ENCODE measurements at places on chromosomes 7 and 10.
A peak's percentile ranks its signal among the peaks of the same experiment; 100 is the strongest.

- DNase-seq = no peak
These were observed 35.5 kb downstream of the LYZL2 start for GRCh38 chr10:30594077-30594476.

GRCh38 chr7:13115855-13116254, 428.4 kb downstream of the ARL4A start:
- DNase-seq = no peak

DNA sequence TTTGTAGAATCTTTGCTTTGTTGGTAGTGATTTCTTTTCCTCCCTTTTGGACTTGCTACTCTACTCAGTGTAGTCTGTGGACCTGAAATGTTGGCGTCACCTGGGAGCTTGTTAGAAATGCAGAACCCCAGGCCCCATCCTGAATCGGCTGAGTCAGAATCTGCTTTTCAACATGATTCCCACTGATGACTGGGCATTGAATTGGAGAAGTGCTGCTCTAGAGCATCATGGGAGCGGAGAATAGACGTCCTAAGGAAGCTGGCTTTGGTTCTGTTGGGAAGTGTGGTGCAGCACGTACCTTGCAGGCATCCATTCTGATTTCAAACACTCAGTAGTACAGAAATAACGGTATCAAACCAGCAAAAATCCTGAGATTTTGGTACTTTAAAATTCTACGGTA, 54.7 kb downstream of the RBM33 start:
- DNase-seq = no peak

GRCh38 chr10:770975-771374, 81.5 kb upstream of the DIP2C start:
- DNase-seq = no peak

DNA sequence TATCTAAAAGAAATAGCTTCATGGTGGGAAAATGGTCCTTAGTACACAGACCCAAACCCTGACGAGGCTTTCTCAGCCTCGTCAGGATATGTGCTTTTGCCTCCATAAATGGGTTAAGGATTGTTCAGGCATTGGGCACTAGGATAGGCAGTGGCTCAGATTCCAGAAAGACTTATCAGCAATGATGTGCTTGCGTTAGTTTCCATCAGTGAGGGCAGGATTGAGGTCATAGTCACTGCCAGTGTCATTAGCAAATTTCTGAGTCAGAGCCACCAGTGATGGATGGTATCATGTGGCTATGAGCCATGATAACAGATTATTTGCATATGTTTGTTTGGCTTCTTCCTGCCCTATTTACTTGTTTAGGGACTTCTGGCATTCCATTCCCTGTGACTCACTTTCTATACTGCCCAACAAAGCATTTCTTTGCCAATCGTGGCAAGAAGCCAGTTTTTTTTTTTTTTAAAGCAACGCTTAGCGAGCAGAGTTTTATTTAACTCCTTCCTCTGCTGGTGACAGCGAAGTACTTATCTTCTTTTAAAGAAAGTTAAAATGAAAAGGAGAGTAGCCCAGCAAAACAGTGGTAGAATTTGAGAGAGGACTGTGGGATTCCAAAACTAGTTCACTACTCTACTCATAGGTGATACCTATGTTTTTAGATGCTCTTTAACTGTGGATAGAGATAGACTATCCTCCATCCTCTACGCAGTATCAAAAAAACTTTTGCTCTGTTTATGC, 44.4 kb downstream of the MYPN start:
- peak; percentile 62 for DNase-seq

- no peak for DNase-seq
These were observed 67.9 kb upstream of the SMNDC1 start for GRCh38 chr10:110372656-110373055.

DNA sequence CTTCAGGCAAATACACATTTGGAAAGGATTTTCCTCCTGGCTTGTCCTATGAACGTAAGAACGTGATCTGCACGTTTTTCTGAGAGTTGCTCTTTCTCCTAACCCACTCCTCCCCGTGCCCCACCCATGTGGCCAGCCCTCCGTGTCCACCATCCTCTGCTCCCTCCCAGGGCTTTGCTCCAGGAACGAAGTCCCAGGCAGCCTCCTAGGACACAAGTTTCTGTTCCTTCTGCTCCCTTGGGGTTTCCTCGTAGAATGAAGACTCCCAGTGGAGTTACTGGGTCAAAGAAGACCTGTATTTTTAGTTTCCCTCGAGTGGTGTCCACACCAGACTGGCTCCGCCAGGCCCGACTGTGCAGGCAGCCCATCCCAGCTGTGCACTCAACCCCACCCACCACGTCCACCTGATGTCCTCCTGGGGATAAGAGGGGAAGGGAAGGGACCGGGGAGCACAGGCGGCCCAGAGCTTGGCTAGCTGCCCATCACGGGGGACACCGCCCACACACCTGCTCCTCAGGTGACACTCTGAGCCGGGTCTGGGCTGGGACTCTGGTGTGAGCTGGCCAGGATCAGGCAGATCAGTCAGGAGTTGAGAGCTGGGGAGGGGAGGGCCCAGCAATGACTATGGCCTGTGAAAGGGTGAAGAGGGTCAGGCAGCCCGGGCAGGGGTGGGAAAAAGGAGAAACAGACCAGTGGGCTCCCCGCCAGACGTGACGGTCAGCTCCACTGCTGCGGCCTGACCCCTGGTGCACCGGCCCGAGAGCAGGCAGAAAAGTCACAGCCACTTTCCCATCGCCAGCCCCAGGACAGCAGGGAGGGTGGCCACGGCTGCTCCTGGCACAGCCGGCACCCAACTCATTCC, 54.3 kb upstream of the PPP2R2D start:
- DNase-seq = no peak

GRCh38 chr7:1693991-1694524, 24.0 kb downstream of the ELFN1 start:
- peak; percentile 84 for DNase-seq

- no peak for DNase-seq
These were observed 156.2 kb upstream of the PTER start for GRCh38 chr10:16280595-16280994.

DNA sequence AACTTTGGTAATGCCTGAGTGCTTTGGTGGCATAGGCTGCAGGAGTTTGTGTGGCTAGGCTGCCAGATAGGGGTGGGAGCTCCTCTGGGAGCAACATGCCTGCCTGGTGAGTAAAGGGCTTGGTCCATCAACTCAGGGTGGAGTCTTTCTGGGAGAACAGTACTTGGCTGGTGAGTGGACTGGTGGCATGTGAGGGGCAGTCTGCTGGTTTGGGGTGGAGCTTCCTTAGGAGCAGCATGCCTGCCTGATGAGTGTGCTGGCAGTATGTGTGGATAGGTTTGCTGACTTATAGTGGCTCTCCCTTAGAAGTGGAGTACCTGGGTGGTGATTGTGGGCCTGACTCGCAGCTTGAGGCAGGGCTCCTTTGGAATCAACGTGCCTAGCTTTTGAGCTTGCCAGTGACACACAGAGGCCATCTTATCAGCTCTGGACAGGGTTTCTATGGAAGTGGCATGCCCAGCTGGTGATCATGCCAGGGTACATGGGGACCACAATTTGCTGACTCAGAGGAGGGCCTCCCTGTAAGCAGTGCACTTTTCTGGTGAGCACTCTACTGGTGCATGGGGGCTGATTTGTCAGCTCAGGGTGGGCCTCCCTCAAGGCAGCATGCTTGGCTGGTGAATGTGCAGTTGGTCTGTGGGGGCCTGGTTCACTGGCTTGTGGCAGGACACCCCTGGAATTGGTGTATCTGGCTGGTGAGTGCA, 35.0 kb upstream of the SRI start:
- DNase-seq = no peak

- no peak for DNase-seq
These were observed 110.6 kb downstream of the KCNMA1 start for GRCh38 chr10:77526868-77527617.

DNA sequence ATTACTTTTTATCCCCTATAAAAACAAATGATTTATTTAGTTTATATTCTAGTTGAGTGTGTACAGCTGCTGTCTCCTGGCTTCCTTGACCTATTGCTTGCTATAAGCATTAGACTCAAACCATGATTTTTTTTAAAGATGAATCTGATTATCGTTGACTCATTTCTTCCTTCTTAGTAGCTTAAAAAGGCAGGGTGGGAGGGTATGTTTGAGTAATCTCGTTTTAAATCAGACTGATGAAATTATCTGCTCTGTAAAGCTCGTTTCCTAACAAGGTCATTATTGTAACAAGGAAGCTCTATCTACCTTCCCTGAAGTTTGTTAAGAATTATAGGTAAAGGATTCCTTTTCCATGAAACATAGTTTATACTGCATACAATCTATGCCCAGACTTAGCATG, 276.3 kb upstream of the KCND2 start:
- no peak for DNase-seq

DNA sequence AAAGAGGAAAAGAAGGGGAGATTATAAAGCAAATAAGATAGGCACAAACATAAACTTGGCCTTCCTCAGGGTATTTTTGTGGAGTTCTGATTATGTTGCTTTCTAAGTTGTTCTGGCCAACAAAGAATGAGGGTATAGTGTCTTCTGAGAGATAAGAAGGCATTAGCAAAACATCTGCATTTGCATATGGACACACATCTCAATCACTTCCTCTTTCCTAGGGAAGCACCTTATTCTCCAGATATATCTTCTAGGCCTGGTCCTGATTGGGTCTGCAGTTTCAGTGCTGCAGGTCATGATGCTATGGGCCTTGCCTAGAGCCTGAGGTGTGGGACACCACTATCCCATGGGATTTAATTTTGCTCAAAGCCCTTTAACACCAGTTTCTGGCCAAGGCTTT, 308.8 kb upstream of the PHYHIPL start:
- DNase-seq = no peak

GRCh38 chr10:412109-412508, 276.9 kb downstream of the ZMYND11 start:
- DNase-seq = no peak

DNA sequence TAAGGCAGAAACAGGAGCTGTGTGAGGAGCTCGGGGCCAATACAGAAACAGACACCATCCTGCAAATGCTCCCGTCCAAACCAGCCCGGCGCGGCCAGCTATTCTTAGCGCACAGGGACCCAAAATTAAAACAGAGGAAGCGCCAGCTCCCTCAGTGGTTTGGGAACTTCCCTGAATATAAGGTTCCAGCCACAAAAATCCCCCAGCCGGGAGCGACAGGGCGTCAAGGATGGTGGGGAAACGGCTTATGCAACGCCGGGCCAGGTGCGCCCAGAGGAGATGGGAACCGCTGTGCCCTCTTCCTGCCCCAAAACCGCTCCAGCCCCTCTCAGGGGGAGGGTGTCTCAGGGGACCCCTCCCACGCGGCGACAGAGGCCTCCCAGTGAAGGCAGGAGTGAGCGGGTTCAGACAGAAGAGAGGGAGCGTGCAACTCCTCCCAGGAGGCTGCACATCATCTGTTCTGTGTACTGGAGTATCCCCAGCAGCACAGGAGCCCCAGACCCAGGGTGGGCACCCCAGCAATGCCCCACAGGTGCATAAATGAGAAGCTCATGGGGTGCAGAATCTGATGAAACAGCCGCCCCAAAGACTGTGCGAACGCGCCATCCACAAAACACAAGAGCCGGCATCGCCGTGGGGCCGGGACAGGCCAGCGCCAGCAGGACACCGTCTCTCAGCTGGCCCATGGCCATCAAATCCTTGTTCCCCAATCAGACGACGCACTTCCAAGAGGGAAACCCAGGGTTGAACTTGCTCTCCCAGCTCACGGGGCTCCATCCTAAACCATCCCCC, 73.9 kb upstream of the PDGFA start:
- DNase-seq = no peak

DNA sequence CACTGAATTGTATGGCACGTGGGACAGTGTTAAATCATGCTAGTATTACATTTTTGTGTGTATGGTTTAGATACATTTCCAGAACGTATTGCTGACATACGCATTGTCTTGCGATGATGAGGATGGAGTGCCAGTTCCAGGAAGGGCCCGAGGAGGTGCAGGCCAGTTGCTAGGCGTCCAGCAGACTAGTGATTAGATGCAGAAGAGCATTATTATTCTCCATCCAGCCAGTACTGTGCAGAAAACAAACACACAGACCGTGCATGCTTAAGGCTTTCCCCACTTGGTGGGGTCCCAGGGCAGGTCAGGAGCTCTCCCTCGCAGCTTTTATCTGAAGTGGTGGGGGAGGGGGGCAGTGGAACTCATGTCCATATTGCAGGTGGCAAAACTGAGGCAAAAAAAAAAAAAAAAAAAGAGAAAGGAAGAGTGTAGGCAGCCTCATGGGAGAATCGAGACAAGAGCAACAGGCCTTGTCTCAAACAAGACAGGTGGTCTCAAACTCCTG, 189.2 kb downstream of the CAMK1D start:
- no peak for DNase-seq

- DNase-seq = no peak
These were observed 82.8 kb downstream of the GATA3 start for GRCh38 chr10:8137272-8137681.

DNA sequence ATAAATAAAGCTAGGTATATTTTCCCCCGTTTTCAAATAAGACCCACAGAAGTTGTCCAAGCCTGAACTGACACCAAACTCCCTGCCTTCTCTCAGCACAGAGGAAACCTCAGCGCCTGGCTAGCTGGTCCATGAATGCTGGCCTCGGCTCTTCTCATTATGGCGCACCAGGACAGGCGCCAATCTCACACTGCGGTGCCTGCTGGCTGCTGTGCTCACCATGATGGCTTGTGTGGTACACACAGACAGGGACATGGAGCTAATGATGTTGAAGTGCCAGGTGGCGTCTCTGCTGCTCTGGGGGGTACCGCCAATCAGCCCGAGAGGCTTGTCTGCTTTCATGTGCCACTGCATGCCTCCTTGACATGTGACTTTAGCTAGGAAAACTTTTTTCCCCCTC, 43.2 kb upstream of the USP6NL start:
- DNase-seq = no peak

DNA sequence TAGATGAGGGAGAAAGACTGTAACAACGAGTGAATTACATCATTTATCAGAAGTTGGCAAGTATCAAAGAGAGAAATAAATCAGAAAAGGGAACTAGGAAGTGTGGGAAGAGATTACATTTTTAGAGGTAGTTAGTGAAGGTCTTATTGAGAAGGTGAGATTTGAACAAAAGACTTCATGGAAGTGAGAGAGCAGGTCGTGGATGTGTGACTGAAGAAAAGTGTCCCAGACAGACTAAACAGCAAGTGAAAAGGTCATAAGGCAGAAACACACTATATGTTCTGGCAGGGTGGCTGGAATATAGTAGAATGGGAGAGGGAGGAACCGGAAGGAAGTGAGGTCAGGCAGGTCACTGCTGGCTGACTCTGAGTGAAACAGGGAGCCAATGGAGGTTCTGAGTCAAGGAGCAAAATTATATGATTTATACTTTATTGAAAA, 35.7 kb upstream of the RHOBTB1 start:
- no peak for DNase-seq

DNA sequence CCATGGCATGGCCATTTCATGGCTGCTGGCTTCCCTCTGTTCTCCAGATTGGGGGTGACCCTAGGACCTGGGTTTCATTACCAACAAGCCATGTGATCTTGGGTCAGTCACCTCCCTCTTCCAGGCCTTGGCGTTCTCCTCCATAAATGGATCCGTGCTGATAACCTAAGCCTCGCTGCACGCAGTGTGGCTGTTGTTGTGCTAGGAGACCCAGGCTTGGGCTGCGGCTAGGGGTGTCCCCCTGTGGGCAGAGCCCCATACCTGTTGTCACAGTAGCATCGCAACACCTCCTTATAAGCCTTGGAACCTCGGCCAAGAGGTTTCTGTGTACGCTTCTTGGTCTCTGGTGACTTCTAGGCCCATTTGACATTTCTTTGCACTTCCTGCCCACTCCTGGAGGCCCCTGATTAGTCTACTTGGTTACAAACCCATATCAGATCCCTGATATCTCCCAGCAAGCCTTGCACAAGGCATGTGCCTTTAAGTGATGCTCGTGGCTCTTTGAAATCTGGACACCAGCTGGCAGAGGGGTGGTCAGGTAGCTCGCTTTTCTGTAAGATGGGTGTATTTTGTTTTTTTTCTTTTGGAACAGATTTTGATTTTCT, 23.6 kb downstream of the ZMIZ1 start:
- no peak for DNase-seq
